ENCODE measurements at places on chromosomes 2 and 18.

GRCh38 chr2:7704296-7704865 is 787.2 kb downstream of the RNF144A start:
- DNase-seq, result no peak

- no peak for DNase-seq
Measured at GRCh38 chr2:110678457-110679336, 834 bp upstream of the BUB1 start.

DNA sequence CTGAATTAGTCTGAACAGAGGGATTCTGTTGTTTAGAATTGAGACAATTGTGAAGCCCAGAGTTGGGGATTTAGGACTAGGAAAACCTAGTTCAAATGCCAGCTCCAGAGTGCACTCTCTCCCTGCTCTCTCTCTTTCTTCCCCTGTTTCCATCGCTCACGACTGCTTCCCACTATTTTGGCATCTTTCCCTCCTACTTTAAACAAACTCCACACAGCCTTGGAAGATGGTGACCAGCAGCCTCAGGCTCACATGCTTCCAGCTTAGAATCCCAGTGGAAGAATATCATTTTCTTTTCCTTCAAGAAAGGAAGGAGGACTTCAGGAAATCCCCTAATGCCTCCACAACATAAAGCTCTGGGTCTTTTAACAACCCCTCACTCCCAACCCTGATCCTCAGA is 6.1 kb upstream of the DNMT3A start:
- DNase-seq, result no peak

DNA sequence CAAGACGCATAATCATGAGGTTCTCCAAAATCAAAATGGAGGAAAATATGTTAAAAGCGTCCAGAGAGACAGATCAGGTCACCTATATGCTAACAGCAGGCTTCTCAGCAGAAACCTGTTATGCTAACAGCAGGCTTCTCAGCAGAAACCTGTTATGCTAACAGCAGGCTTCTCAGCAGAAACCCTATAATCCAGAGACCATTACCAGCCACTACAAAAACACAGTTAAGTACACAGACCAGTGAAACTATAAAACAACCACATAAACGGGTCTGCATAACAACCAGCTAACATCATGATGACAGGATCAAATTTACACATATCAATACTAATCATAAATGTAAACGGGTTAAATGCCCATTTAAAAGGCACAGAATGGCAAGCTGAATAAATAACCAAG is 1548.4 kb upstream of the TMEFF2 start:
- no peak for DNase-seq

GRCh38 chr2:21420553-21421335 is 297.0 kb downstream of the TDRD15 start:
- no peak for DNase-seq

- no peak for DNase-seq
Measured at GRCh38 chr2:20444101-20444992, 2.5 kb upstream of the RHOB start.

- DNase-seq, result no peak
Measured at GRCh38 chr18:55360061-55360460, 227.9 kb downstream of the TCF4 start.

- no peak for DNase-seq
Measured at GRCh38 chr2:190984595-190984994, 29.4 kb downstream of the STAT1 start.
